Bone marrow (tissue), 2 donors: ENCODE measurements at places on chromosomes 16 and 17.

GRCh38 chr16:66623755-66624154, 19.3 kb downstream of the CMTM3 start:
- DNase-seq, result no peak

- no peak for DNase-seq
These were observed 110.6 kb upstream of the PLCG2 start for GRCh38 chr16:81668243-81669097.

- no peak for DNase-seq
These were observed 19.7 kb upstream of the DHX8 start for GRCh38 chr17:43464046-43464445.

DNA sequence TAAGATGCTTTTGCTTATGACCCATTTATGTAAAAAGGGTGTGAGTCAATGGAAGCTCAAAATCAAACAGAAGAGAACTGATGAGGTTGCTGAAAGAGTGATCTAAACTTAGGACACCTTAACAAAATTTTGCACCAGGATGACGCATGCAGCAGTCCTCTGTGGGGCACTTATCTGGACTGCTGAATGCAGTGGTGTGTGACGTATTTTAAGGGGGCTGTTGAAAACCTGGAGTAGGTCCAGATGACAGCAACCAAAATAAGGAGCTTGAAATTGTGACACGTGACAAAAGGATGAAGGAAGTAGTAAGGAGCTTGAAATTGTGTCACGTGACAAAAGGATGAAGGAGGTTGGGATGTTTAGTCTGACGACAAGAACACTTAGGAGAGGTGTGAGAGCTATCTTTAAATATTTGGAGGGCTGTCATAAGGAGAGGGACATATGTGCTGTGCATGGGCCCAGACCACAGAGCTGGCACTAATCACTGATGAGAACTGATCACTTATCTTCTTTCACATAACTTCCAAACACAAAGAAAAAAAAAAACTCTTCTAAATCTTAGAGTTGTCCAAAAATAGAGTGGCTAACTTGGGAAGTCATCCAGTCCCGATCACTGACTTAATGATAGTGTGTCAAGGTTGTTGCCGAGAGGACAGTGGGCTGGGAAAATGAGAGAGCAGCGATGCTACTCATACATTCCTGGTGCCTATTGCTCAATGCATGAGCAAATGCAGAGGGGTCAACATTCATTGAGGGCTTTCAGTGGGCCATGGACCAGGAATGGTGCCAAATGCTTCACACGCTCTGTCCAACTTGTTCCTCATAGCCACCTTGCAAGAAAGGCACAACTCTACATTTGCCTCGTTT, 264.2 kb upstream of the ZFHX3 start:
- DNase-seq, result no peak
